GM06990 (cell line): ENCODE measurements at places on chromosomes 3 and 15.

- DNase-seq: no peak
These were observed 286.6 kb downstream of the PTPRG start for GRCh38 chr3:61847784-61848462.

DNA sequence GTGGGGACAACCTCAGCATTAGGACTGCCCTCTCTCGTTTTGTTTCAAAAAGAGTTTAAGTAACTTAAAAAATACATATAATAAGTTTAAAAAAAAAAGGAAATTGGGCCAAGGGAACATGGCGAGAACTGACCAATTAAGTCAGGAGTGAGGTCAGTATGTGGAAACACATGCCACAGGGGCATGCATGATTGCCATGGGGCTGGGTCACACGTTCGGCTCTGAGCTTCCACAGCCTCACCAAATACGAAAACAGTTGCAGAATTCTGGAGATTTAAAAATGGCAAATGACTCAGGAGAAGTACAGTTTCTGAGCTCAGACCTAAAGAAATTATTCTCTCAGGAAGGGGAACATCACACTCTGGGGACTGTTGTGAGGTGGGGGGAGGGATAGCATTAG is 24.1 kb downstream of the PDE8A start:
- DNase-seq: no peak

GRCh38 chr3:129315223-129315997 is 36.7 kb downstream of the HMCES start:
- DNase-seq: peak; percentile 61

GRCh38 chr3:45367453-45367871 is 20.9 kb upstream of the LARS2 start:
- DNase-seq: no peak

- DNase-seq: no peak
These were observed 120.6 kb upstream of the SPATA12 start for GRCh38 chr3:56939834-56940233.

DNA sequence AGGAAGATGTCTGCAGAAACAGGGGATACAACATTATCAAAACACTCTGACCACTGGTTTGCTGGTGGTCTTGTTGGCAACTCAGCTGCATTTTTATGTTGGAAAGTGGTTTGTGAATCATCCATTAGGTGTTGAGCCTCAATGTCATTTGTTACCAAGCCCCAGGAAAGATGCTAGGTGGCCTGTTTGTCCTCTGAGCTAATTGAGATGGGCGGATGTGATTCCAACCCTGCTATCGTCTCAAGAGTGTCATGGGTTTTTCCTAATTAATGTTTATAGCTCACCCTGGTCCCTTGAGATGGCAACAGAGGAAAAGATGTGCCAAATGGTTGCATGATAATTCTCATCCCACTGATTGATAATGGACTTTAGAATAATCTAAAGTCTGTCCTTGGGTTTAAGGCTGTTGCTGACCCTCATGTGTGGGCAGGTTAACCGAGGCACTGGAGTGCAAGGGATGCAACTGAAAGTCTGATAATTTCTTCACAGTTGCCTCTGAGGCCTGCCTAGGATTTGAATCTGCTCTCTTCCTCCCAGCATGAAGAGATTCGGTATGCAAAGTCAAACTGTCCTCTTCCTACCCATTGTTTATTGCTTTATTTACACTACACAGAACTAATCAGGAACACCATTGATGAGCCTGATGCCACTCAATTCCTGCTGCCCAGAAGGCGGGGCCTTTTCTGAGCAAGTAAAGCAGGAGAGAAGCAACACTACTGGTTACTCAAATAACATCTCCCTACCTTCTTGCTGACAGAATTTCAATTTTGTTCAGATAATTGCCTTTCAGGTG is 166.2 kb upstream of the TBC1D5 start:
- DNase-seq: no peak

DNA sequence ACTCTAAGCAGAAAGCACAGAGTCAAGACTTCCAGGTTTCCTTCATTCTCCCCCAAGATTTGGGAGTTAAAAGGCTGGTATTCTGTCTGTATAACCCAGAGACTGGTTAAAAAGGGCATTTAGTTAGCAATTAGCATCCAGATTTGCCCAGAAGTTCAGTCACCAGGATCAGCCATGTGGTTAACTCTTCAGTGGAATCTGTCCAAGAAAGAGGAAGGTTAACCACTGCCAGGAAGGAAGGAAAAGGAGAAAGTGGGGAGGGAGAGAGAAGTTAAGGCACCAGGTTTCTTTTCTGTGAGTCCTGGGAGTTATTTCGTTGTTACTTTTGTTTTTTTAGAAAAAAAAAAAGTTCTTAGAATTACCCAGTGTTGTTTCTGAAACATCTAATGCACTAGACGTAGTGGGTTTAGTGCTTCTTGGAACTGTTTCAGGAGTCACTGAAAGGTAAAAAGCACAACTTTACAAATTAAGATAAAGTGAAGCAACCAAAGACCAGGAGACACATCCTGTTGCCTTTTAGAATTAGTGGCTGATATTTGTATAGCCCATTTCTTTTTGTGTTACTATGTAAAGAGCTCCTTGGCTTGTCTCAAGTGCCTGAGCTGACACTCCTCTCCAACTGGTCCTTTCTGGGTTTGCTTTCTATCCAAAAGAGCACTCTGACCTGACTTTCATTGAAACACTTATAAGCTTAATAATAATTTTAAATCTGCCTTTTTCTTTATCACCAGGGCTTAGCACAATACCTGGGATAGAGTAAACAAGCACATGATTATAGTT is 128.6 kb downstream of the ABI3BP start:
- no peak for DNase-seq

GRCh38 chr3:8775181-8775580 is 5.8 kb upstream of the OXTR start:
- no peak for DNase-seq
